Urothelium cell line (cell line): ENCODE measurements at places on chromosomes 12 and 14.

- DNase-seq: no peak
These were observed 130.8 kb upstream of the TRHDE start for GRCh38 chr12:72141381-72141780.

GRCh38 chr12:75507086-75507485 is 4.3 kb downstream of the KRR1 start:
- DNase-seq: no peak

- DNase-seq: no peak
These were observed 31.2 kb downstream of the DAD1 start for GRCh38 chr14:22557846-22558220.

GRCh38 chr14:33454707-33455106 is 496.2 kb downstream of the EGLN3 start:
- no peak for DNase-seq

DNA sequence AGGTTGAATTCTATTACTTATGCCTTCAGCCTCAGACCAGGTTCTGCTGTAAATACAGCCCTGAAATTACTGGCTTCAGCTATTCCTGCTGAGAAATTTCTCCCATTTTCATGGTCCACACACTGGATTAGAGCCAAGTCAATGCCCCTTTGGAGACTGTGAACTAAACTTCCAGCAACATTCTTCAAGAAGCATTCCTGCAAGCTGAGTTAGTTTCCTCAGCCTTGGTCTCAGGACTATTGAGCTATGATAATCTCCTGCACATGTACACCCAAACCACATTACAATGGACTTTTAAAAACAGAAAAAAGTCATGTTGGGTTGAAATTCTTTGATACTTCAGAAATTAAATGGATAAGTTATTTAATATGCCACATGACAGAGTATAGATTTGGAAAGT is 58.0 kb upstream of the AVPR1A start:
- no peak for DNase-seq

GRCh38 chr12:59036347-59036746 is 116.0 kb upstream of the LRIG3 start:
- DNase-seq: no peak
